Fibroblast of skin of scalp (primary cell): ENCODE measurements at places on chromosomes 1 and 21.

DNA sequence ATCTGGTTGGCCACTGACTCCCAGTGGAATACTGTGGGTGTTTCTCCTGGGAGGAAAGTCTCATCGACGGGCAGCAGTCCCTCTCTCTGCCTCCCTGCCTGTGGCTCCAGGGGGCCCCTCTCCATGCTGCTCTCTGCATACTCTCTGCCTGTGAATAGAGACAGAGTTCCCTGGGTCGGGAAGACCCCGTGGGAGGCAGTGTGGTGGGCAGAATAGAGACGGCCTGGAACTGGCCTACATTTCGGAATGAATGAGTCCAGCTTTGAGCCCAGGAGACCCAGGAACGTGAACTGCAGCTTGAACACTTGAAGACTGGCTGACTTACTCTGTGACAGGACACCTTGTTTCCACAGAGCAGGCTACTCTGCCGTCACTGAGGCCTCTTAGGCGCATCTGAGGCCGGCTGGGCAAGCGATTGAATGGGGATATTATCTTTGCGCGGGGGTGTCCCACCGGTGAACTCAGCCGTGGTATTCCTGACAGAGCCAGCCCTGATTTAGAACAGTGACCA is 64.0 kb downstream of the KIF21B start:
- DNase-seq = no peak

DNA sequence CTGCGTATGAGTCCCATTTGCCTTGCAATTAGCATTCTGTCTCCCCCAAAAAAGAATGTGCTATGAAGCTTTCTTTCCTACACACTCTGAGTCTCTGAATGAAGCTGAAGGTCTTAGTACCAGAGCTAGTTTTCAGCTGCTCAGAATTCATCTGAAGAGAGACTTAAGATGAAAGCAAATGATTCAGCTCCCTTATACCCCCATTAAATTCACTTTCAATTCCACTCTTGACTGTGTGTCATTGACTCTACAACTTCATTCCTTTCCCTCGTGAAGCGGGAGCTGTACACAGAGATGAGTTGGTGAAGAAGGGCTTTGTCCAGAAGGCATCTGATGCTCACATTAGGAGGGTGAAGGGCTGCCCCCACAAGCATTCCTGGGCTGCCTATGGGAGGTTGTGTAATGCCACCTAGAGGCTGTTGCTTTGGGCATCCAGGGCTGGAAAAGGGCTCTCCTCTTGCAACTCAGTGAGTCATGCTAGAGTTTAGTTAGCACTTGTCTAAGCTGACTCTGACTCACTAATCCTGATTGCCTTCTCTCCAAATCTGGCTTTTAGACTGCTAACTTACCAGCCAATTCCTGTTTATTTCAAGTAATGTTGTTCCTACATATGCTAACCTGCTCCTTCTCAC is 1.8 kb downstream of the SPRR1B start:
- peak; percentile 33 for DNase-seq

GRCh38 chr21:22490049-22490448 is 1491.8 kb downstream of the NCAM2 start:
- no peak for DNase-seq

- no peak for DNase-seq
Measured at GRCh38 chr1:116477429-116477828, 93.4 kb downstream of the CD58 start.

- no peak for DNase-seq
Measured at GRCh38 chr1:225748529-225748928, 29.1 kb upstream of the SRP9 start.

- no peak for DNase-seq
Measured at GRCh38 chr21:40257342-40257741, 390.1 kb downstream of the PCP4 start.

DNA sequence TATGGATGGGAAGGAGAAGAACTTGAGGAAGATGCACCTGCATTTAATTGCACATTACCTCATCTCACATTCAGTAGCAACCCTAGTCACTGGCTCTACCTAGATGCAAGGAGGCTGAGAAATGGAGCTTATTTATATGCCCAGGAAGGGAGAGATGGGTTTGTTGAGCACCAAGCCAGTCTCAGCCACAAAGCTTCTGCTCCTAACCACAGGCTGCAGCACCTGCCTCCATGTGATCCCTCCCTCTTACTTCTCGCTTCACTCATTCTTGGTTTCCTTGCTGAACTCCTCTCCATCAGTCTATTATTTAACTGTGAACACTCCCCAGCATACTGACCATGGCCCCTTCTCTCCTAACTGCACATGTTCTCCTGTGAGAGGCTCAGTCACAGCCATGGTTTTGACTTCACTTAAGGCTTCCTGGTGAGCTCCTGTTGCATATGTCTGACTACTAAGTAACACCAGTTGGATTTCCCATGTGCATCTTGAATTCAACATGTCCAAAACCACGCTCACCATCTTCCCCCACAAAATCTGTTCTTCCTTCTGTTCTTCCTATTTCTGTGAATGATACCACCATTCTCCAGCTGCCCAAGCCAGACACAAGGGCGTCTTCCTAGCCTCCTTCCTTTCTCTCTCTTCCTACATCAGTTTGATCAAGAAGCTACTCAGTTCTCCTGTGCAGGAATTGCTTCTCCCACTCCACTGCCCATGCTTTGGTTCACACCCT is 139.8 kb downstream of the AK5 start:
- DNase-seq = no peak

DNA sequence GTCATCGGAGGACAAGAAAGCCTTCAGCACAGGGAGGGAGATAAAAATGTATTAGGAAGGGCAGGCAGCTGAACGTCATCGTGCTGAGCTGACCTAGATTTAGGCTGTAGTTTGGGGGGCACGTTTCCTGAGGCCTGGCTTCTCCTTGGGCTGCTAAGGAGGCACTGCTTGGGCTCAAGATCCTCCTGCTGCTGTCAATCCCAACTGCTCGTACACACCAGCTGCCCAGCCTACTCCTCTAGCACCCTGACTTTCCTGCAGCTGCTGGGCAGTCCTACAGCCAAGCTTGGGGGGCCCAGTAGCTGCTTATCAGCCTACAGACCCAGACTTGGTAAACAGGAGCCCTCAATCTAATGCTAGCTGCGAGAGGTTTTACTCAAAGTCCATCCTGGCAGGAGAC is 6.2 kb downstream of the TMEM35B start:
- no peak for DNase-seq

DNA sequence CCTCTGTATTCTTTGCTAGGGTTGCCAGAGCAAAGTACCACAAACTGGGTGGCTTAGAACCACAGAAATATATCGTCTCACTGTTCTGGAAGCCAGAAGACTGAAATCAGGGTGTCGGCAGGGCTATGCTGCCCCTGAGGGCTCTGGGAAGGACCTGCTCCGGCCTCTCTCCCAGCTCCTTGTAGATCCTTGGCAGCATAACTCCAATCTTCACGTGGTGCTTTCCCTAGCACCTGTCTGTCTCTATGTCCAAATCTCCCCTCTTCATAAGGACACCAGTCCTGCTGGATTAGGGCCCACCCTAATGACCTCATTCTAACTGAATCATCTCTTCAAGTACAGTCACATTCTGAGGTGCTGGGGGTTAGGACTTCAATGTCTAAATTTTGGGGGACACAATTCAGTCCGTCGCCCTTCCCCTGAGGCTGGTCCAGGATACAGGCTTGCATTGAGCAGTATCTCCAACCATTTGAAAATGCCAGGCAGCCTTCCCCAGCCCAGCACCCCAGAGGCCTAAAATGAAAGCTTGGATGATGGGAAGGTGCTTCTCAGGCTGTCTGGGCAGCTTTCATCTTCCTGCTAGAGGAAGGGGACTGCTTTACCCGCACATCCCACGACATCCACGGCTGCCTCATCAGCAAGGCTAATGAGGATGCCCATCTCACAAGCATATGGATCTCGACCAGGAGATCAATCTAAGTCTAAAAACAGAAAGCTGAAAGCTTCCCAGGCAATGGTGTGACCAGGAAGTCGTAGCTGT is 24.7 kb downstream of the TRIM67 start:
- no peak for DNase-seq

GRCh38 chr1:167440776-167441175 is 77.6 kb downstream of the CD247 start:
- no peak for DNase-seq

DNA sequence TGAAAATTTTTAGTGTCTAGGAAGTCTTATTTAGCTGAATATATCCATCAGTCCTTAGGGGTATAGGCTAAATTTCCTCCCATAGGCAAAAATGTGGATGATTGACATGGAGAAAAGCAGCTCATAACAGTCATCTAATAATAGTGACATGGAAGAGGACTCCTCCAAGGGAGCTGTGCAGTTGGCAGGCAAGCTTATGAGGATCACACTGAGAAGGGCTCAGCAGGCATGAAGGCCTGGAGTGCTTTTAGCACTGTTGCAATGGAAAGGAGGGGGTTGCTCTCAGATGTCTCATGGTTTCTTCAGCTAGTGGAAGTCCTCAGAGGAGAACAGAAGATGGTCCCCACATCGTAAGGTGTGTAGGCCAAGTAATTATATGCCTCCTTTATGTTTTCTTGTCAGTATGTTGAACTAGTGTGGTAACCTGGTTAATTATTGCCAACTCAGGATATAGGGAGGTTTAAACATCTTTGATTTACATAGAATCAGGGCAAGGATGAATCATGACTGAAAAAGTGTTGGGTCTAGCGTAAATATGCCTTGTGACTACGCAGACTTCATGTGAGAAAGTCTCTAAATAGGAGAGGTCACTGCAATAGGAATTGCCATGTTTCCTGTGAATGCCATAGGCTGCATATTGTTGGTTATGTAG is 18.9 kb downstream of the VN1R5 start:
- no peak for DNase-seq

GRCh38 chr1:150615346-150616201 is 13.8 kb downstream of the ENSA start:
- DNase-seq = no peak
